ENCODE measurements at places on chromosomes 3 and 15. TPM values are rescaled to one million over a fixed set of nuclear protein-coding genes. Genes with fewer than 3 reads are reported as not detected.

DNA sequence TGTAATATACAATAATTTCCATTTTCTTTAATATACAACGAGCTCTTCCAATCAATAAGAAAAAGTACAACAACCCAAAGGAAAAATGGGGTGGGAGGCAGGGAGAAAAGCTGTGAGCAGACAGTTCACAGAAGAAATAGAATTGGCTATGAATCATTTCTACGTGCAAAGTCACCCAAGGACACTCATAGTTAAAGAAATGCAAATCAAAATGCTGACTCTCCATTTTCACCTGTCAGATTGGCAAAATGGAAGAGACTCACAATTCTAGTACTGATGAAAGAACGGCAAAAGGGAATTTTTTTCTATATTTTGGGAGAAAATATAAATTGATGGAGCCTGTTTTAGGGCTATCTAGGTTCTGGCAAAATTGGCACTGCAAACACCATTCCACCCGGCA, 116.3 kb upstream of the MEF2A start:
- H3K27ac ChIP-seq: no peak overlapping the region
- peaks cover 2% of the 10 kb centered on the region for H3K27me3 ChIP-seq
- peaks cover 45% of the 10 kb centered on the region for H3K4me1 ChIP-seq
- no peak overlapping the region for H3K4me3 ChIP-seq
- DNase-seq: no peak
- no peaks in the 10 kb centered on the region for H3K36me3 ChIP-seq

DNA sequence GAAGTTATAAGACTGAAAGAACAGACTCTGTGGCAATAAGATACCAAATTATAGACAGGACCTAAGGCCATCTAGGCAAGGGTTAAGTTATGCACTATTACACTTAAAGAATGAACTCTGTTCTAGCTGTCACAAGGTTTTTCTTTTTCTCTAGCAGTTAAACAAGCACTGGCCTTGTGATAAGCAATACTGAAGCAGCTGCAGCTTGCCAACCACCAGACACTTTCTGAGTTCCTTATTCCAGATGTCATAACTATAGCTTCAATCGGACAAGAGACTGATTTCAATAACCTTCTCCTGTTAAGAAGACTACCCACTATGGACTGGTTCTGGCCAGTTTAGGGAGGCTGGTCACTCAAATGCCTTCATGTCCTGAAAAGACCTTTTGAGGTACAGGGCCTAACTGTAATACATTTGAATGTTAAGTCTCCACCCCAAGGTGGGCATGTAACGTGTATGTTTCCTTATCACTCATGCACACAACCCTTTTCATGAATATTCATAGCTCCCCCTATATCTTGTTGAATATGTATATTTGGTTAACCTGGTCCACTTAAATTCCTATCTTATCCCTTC, 85.8 kb downstream of the CFAP20DC start:
- H3K27ac ChIP-seq: no peak overlapping the region
- no peak overlapping the region for H3K4me3 ChIP-seq
- DNase-seq: no peak
- no peaks in the 10 kb centered on the region for H3K36me3 ChIP-seq

DNA sequence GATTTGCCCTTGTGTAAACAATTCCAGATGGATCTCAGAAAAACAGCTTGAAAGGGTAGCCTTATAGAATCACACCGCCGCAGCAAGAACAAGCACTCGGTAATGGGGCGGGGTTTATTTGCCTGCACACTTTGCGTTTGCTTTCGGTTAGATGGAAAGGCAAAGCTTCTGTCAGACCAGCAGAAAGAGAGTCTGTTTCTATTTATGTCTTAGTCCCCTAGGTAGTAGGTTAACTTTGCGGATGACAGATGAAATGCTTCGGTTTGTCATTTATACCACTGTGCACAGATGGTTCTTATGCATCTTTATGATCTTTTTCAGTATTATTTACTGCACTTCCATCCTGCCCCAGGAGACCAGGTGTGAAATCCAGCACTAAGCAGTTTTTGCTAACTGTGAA, 62.2 kb downstream of the PYDC2 start:
- no peaks in the 10 kb centered on the region for H3K27me3 ChIP-seq
- no peak for DNase-seq
- H3K36me3 ChIP-seq: no peaks in the 10 kb centered on the region
- H3K27ac ChIP-seq: no peak overlapping the region
- H3K4me3 ChIP-seq: no peak overlapping the region

- no peaks in the 10 kb centered on the region for H3K36me3 ChIP-seq
- no peak overlapping the region for H3K4me3 ChIP-seq
- no peaks in the 10 kb centered on the region for H3K4me1 ChIP-seq
- no peak overlapping the region for H3K27ac ChIP-seq
- peaks cover 4% of the 10 kb centered on the region for H3K27me3 ChIP-seq
Observed at GRCh38 chr15:81239190-81239589, 42.5 kb downstream of the IL16 start.

DNA sequence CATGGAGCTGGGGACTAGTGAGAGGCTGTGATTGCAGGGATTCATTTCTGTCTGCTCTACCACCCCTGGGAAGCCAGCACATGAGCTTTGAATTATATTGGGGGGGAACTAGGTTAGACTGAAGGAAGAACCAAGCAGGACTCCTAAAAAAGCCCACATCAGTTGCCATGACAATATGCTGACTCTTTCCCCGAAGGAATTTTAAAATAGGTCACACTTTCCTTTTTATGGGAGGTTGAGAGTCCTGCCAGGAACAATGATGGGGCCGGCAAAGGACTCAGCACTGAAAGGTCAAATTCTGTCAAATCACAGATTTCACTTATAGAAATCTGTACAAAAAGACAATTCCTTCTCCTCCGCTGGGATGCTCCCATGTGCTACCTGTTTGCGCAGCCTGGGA, 130.8 kb downstream of the ZNF621 start:
- no peaks in the 10 kb centered on the region for H3K36me3 ChIP-seq
- H3K4me3 ChIP-seq: no peak overlapping the region
- H3K27ac ChIP-seq: no peak overlapping the region
- H3K4me1 ChIP-seq: no peaks in the 10 kb centered on the region
- H3K27me3 ChIP-seq: no peaks in the 10 kb centered on the region

DNA sequence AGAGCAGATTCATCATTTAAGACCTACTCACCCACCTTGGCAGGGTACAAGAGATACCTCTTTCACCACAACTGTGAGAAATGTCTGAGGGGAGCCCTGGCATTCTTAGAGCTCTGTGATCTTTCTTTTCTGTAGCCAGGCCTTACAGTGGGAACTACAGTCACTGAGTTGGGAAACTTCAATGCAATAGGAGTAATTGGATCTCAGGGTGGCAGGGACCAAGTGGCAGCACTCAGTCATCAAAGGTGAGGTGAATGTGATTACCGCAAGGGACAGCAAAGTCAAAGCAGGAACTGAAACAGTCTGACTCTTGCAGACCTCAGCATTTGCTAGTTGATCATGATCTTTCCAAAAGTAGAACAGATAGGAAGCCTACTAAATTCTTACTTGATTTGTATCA, 7.2 kb upstream of the MCF2L2 start:
- DNase-seq: peak; percentile 67
- H3K36me3 ChIP-seq: peaks cover 4% of the 10 kb centered on the region
- no peaks in the 10 kb centered on the region for H3K27me3 ChIP-seq

DNA sequence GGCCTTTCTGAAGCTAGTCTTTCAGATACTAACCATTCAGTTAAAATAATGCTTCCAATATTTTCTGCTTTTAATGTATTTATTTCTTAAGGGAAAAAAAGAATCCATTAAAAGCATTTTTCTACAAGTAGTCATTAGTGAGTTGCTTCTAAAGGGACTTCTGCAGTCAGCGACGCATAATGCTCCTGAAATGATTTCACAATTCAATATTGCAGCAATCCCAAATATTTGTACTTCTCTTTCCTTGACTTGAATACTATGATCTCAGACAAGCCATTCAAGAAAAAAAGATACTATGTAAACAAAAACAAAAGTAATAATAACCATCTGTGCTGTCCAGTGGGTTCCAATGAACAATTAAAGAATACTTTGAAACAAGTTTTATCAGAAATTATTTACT, 681.0 kb downstream of the DIPK2A start:
- H3K4me1 ChIP-seq: no peaks in the 10 kb centered on the region
- H3K27ac ChIP-seq: no peak overlapping the region
- H3K4me3 ChIP-seq: no peak overlapping the region
- H3K36me3 ChIP-seq: no peaks in the 10 kb centered on the region

DNA sequence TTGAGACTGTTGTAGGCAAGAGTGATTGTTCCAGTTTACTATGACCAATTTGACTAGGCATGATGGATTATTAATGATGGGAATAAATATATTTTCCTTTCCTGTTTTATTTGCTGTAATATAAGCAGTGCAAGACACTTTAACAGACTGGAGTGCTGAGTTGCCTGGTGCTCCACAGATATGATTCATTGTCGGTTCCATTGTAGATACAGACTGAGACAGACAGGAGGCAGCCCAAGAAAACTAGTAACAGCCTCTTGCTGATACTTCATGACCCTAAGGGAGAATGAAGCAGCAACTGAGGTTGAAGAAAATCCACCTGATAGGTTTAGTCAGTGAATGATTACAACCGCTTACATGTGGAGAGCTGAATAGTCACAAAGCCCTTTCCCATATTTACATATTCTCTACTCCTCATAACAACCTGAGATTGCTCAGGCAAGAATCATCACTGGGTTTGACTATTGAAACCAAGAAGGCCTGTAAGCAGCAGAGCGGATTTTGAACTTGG, 235.1 kb upstream of the TPRG1 start:
- H3K27ac ChIP-seq: no peak overlapping the region
- H3K4me3 ChIP-seq: no peak overlapping the region
- peaks cover 13% of the 10 kb centered on the region for H3K27me3 ChIP-seq
- H3K4me1 ChIP-seq: peaks cover 3% of the 10 kb centered on the region
- H3K36me3 ChIP-seq: no peaks in the 10 kb centered on the region

GRCh38 chr3:53802256-53802880, 43.9 kb downstream of the CHDH start:
- peaks cover 2% of the 10 kb centered on the region for H3K27me3 ChIP-seq
- no peak overlapping the region for H3K4me3 ChIP-seq
- DNase-seq: no peak
- H3K27ac ChIP-seq: no peak overlapping the region
- no peaks in the 10 kb centered on the region for H3K36me3 ChIP-seq

DNA sequence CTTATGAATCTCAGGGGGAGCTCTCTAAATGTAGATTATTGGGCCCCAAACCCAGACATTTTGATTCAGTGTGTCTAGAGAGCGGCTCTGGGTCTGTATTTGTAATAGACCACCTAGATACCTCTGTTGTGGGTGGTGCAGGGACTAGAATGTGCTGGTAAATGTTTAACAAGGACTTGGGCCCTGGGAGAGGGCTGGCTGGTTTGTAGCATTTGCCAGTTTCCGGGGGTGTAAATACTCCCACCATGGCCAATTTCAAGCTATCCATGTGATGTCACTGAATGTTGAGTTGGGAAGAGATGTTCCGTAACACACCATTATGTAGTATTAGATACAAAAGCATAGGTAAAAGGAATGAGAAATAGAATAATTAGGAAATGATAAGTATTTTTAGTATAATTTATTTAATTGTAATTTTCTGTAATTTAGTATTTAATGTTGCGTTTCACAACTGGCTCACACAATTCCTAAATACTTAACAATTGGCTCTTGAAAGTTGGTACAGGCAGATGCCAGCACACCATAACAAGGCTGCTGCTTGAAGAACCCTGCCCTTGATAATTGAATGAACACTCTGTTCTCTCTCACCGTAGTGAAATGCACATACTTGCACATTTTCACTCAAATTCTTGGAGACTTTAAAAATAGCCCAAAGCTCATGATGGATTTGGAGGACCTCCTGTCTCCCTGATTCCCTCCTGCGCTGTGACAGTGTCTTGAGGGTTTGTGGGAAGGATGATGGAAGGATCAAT, 359.2 kb upstream of the PROK2 start:
- no peaks in the 10 kb centered on the region for H3K27me3 ChIP-seq
- no peak overlapping the region for H3K27ac ChIP-seq
- DNase-seq: no peak
- H3K4me1 ChIP-seq: peaks cover 25% of the 10 kb centered on the region
- peaks cover 5% of the 10 kb centered on the region for H3K36me3 ChIP-seq

GRCh38 chr3:2517500-2518172, 419.0 kb downstream of the CNTN4 start:
- H3K27me3 ChIP-seq: no peaks in the 10 kb centered on the region
- no peak for DNase-seq
- no peak overlapping the region for H3K27ac ChIP-seq
- H3K4me1 ChIP-seq: no peaks in the 10 kb centered on the region
- H3K4me3 ChIP-seq: no peak overlapping the region

The LYZL4 gene
- not detected for total RNA-seq

The CCR1 gene
- 6.7 TPM for total RNA-seq

The EPHA3 gene
- total RNA-seq: not detected

The MORC1 gene
- not detected for total RNA-seq
